ENCODE measurements at places on chromosomes 13 and 19. TPM values are rescaled to one million over a fixed set of nuclear protein-coding genes. Genes with fewer than 3 reads are reported as not detected.

DNA sequence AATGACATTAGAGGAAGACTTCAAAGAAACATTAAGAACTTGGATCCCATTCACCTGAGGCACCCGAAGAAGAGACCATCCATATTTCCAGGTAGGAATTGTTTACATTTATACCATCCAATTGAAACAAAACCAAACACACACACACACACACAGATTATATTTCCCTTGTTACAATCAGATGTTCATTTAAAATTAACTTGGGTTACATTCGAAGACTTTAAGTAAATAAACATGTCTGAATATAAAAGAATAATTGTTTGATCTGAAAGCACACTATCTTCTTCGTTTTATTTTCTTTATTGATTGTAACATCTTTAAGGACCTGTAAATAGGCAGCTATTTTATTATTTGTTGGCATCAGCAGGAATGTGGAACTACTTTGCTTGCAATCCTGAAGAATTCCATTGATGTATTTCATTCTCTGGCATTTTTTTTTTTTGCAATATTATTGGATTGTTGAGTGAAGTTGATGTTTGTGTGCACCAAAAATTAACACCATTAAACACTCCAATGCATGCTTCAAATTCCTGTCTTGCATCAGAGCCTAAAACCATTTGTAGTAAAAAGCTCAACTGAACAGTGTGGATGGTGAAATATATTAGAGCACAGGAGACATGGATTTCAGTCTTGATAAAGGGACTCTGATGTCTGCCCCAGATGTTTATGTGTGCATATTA, 85.3 kb upstream of the FRY start:
- H3K27ac ChIP-seq: no peak overlapping the region
- DNase-seq: no peak
- no peaks in the 10 kb centered on the region for H3K27me3 ChIP-seq
- no peak overlapping the region for H3K4me3 ChIP-seq
- H3K4me1 ChIP-seq: peaks cover 15% of the 10 kb centered on the region

DNA sequence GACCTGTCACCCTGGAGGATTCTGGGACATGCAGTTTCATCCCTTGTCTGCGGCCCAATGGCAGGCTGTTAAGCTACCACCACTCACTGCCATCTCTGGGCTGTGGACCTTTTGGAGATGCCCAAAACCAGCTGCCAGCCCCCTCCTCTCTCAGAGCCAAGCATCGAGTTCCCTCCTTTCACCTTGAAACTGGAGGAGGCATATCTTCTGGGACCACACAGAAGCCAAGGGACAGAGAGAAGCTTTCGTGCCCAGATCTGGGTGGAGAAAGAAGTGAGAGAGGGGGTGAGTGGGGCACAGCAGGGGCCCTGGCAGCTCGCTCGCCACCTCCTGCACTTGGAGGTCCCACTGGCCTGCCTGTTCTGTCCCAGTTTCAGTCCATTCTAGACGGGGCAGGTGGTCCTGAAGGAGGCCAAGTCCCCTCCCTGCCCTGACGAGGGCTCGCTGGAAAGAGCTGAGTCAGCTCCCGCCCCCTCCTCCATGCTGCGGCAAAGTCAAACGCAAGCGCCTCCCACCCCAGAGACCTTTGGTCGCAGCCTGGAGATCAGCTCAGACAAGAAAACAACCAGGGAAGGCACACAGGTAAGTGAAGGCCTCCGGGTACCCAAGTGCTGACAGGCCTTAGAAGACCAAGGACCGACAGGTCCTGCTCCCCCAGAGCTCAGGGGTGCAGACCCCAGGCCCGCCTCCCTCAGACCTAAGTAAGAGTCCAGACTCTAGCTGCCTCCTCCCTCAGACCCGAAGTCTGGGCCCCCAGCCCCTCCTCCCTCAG, 3.8 kb downstream of the BCAT2 start:
- H3K4me1 ChIP-seq: peaks cover 25% of the 10 kb centered on the region
- no peak overlapping the region for H3K4me3 ChIP-seq
- H3K36me3 ChIP-seq: no peaks in the 10 kb centered on the region
- no peaks in the 10 kb centered on the region for H3K27me3 ChIP-seq
- peak overlapping the region; percentile 90 for H3K27ac ChIP-seq

PNMA8B gene
- 1.0 TPM for total RNA-seq

CEACAM3 gene
- total RNA-seq: not detected

Data from hepatocyte (in vitro differentiated cells).